Ascending aorta (tissue), 2 donors: ENCODE measurements at places on chromosomes 16 and 17. TPM values are rescaled to one million over a fixed set of nuclear protein-coding genes. Genes with fewer than 3 reads are reported as not detected.
A peak's percentile ranks its signal among the peaks of the same experiment; 100 is the strongest.

DNA sequence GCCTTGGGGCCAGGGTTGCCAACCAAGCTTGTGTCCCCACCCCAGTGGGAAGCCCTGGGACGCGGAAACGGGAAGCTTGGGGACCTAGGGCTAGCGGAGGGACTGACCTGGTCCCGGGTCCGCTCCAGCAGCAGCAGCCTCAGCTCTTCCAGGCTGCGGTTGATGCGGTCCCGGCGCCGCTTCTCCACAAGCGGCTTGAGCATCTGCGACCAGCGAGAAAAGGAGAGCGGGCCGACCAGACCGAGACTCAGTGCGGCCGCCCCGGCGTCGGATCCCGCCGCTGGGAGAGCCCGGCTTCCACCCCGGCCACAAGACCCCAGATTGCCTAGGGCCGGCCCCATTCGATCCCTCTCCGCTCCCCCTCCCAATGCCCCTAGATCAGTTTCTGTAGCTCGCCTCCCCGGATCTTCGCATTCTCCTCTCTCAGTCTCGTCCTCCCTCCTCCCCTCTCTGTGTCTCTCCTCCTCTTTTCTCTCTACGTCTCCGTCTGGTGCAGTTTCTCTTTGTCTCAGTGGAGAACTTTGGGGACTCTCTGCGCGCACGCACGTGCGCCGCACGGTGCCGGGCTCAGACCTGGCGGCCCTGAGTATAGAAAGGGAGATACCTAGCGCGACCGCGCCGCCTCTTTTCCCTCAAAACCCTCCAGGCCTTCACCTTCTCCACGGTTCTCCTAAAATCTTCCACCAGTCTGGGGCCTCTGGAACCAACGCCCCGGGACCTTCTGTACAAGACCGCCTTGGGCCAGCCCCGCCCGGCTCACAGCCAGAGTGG is 797 bp downstream of the HES7 start:
- no peak overlapping the region for H3K27ac ChIP-seq
- H3K4me3 ChIP-seq = peak overlapping the region; percentile 65
- peaks cover 26% of the 10 kb centered on the region for H3K4me1 ChIP-seq

GRCh38 chr17:36524428-36524876 is 10.2 kb downstream of the MYO19 start:
- no peak overlapping the region for H3K4me3 ChIP-seq
- H3K36me3 ChIP-seq = peaks cover 60% of the 10 kb centered on the region
- no peaks in the 10 kb centered on the region for H3K4me1 ChIP-seq
- no peak overlapping the region for H3K27ac ChIP-seq
- H3K27me3 ChIP-seq = no peaks in the 10 kb centered on the region

GRCh38 chr16:4750896-4751295 is 16.1 kb downstream of the ZNF500 start:
- no peak overlapping the region for H3K27ac ChIP-seq
- H3K4me3 ChIP-seq = no peak overlapping the region
- H3K4me1 ChIP-seq = no peaks in the 10 kb centered on the region
- peaks cover 67% of the 10 kb centered on the region for H3K36me3 ChIP-seq

GRCh38 chr17:31627960-31628359 is 231.1 kb downstream of the COPRS start:
- H3K36me3 ChIP-seq = no peaks in the 10 kb centered on the region
- H3K27me3 ChIP-seq = no peaks in the 10 kb centered on the region
- DNase-seq = no peak
- H3K4me3 ChIP-seq = no peak overlapping the region
- H3K27ac ChIP-seq = no peak overlapping the region
- no peaks in the 10 kb centered on the region for H3K4me1 ChIP-seq

DNA sequence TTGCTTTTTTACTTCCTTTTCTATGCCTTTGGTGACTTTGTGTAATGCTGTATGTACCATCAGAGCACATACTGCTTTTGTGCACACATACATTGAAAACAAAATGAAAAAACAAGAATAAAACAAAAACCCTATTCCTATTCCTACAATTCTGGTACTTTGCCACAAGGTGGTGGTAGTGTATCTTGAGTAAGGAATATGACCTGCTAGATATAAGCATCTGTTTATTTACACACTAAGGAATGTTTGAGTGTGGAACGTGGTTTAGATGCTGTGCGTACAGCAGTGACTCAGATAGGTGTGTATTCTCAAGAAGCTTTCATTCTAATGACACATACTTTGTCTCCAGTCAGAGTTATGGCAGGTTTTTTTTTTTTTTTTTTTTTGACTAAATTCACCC is 606.2 kb downstream of the WWOX start:
- no peaks in the 10 kb centered on the region for H3K4me1 ChIP-seq
- no peak overlapping the region for H3K27ac ChIP-seq
- no peak overlapping the region for H3K4me3 ChIP-seq
- no peak for DNase-seq
- no peaks in the 10 kb centered on the region for H3K36me3 ChIP-seq

DNA sequence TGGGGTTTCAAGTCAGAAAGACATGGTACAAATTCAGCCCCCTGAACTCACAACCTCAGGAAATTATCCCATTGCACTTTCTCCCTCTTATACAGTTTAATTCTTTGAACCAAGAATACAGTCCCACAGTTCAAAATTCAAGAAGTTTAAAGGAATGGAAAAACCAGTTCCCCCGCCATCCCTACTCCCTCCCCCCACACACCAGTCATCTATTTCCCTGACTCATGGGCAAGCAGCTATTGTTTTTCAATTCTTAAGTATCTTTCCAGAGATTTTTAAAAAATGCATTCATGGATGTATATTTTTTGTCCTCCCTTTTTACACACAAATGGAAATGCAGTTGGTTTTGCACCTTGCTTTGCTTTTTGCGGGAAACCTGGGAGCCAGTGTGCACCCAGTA is 7.3 kb downstream of the SYCE1L start:
- H3K4me1 ChIP-seq = no peaks in the 10 kb centered on the region
- no peaks in the 10 kb centered on the region for H3K27me3 ChIP-seq
- H3K27ac ChIP-seq = no peak overlapping the region
- H3K36me3 ChIP-seq = no peaks in the 10 kb centered on the region

DNA sequence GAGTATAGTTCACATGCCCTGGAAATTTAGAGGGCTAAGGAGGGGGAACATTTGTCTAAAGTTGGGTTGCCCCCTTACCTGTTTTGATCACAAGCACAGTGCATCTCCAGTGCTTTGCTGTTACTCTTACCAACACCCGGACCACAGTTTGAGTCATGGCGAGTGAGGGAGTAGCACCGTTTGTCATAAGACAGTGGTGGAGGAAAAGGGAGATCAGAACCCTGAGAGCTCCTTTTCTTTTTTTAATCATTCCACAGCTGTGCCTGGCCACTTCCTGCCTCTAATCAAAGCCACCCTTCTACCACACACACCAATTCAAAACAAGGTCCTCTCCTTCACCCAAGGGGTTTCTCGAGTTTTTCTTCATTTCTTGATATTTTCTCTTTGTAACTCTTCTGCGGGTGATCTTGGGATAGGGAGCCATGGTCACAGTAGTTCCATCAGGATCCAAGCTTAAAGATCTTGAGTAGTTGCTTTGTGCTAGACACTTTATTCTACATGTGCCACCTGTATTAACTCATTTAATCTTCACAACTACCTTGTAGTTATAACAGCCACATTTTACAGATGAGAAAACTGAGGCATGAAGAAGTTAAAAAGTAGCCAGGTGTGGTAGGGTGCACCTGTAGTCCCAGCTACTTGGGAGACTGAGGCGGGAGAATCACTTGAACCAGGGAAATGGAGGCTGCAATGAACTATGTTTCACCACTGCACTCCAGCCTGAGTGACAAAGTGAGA is 5.0 kb upstream of the MYL4 start:
- peak overlapping the region; percentile 82 for H3K27ac ChIP-seq
- no peaks in the 10 kb centered on the region for H3K27me3 ChIP-seq
- H3K4me3 ChIP-seq = no peak overlapping the region
- H3K4me1 ChIP-seq = peaks cover 5% of the 10 kb centered on the region
- no peaks in the 10 kb centered on the region for H3K36me3 ChIP-seq

DNA sequence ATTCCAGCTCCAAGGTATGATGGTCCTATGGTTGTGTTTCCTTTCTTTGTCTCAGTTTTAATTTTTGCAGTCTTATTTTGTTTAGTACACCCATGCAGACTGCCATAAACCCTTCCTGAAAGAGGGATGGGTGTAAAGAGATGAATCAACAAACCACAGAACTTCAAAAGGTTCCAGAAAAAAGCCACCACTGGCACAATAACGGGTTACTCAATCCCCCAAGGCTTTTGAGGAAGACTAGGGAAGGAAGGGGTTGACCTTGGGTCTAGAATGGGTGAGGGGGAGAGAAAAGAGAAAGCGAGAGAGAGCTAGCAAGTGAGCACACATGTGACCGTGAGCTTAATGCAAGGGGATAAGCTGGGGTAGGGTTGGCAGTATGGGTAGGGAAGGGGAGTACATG is 168.1 kb downstream of the XYLT1 start:
- H3K27me3 ChIP-seq = no peaks in the 10 kb centered on the region
- DNase-seq = no peak
- H3K4me3 ChIP-seq = no peak overlapping the region
- H3K4me1 ChIP-seq = peaks cover 4% of the 10 kb centered on the region
- no peaks in the 10 kb centered on the region for H3K36me3 ChIP-seq

GRCh38 chr17:27157297-27157696 is 136.6 kb upstream of the WSB1 start:
- H3K27ac ChIP-seq = no peak overlapping the region
- H3K4me1 ChIP-seq = no peaks in the 10 kb centered on the region
- no peak overlapping the region for H3K4me3 ChIP-seq

GRCh38 chr16:81464279-81464678 is 19.7 kb downstream of the CMIP start:
- no peak overlapping the region for H3K4me3 ChIP-seq
- no peak for DNase-seq
- H3K36me3 ChIP-seq = no peaks in the 10 kb centered on the region
- H3K27me3 ChIP-seq = no peaks in the 10 kb centered on the region
- H3K4me1 ChIP-seq = no peaks in the 10 kb centered on the region

DNA sequence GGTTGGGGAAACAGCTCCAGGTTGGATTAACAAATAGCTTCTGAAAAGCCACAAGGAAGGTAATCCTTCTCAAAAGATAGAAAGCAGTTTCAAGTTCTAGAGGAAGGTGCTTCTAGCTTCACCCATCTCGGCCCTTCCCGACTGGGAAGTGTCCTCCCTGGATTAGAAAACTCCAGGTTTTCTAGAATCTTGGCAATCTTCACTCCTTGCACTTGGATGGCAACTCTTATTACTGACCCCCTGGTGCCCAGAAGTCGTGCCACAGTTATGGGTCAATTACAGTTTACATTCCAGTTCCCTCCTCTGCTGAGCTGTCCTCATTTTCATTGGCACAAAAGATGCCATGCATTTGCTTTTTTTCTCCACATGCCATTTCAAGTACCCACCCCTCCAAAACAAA is 65.6 kb downstream of the SMG6 start:
- H3K4me1 ChIP-seq = peaks cover 10% of the 10 kb centered on the region
- DNase-seq = no peak
- H3K27ac ChIP-seq = peak overlapping the region; percentile 52
- no peak overlapping the region for H3K4me3 ChIP-seq
- peaks cover 5% of the 10 kb centered on the region for H3K36me3 ChIP-seq

DNA sequence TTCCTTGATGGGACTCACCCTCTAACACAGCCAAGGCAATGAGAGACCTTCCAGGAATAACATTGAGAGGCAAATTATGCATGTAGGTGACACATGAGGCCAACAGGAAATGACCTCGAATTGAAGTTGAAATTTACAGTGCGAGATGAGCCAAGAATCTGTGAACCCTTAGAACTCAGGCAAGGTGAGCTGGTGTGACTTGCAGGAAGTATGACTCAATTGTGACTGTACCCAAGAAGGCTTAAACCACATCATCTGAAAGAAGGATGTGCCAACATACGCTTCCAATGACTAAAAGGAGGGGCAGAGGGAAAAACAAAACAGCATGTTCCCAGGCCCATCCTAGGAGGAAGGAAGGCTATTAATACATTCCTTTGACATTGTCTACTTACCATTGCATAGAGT is 44.8 kb downstream of the PITPNC1 start:
- H3K4me3 ChIP-seq = no peak overlapping the region
- no peaks in the 10 kb centered on the region for H3K36me3 ChIP-seq
- no peaks in the 10 kb centered on the region for H3K27me3 ChIP-seq
- no peak for DNase-seq

DNA sequence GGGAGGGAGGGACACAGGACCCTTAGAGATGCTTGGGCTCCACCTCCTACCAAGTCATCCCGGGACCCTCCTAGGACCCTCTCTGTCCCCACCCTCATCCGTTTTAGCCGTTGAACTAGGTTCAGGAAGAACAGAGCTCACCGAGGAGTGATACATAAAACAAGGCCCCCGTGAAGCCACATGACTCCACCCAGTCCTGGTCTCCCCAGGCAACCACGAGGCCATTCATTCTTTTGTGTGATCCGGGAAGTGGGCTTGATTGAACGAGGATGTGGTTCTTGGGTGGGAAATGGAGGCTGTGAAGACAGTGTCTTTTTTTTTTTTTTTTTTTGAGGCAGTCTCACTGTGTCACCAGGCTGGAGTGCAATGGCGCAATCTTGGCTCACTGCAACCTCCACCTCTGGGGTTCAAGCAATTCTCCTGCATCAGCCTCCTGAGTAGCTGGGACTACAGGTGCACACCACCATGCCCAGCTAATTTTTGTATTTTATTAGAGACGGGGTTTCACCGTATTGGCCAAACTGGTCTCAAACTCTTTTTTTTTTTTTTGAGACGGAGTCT is 14.8 kb downstream of the TRARG1 start:
- no peaks in the 10 kb centered on the region for H3K36me3 ChIP-seq
- no peak overlapping the region for H3K4me3 ChIP-seq
- no peaks in the 10 kb centered on the region for H3K4me1 ChIP-seq
- no peak overlapping the region for H3K27ac ChIP-seq
- no peak for DNase-seq

- H3K36me3 ChIP-seq = no peaks in the 10 kb centered on the region
- peak overlapping the region; percentile 38 for H3K27ac ChIP-seq
- no peak overlapping the region for H3K4me3 ChIP-seq
- DNase-seq = peak; percentile 71
Observed at GRCh38 chr16:81612351-81613163, 166.5 kb upstream of the PLCG2 start.

- no peak overlapping the region for H3K4me3 ChIP-seq
- no peak for DNase-seq
- H3K36me3 ChIP-seq = no peaks in the 10 kb centered on the region
- no peak overlapping the region for H3K27ac ChIP-seq
- no peaks in the 10 kb centered on the region for H3K27me3 ChIP-seq
- no peaks in the 10 kb centered on the region for H3K4me1 ChIP-seq
Observed at GRCh38 chr16:23930791-23931190, 95.0 kb downstream of the PRKCB start.

TBC1D3E gene
- total RNA-seq = not detected

C17orf100 gene
- total RNA-seq = 4.3 TPM

HEXD gene
- total RNA-seq = 40.4 TPM

KRT28 gene
- total RNA-seq = not detected

BAIAP2 gene
- 14.4 TPM for total RNA-seq
